ENCODE measurements at places on chromosomes 6 and 20.

GRCh38 chr20:41293269-41294037, 24.1 kb downstream of the ZHX3 start:
- no peak for DNase-seq

DNA sequence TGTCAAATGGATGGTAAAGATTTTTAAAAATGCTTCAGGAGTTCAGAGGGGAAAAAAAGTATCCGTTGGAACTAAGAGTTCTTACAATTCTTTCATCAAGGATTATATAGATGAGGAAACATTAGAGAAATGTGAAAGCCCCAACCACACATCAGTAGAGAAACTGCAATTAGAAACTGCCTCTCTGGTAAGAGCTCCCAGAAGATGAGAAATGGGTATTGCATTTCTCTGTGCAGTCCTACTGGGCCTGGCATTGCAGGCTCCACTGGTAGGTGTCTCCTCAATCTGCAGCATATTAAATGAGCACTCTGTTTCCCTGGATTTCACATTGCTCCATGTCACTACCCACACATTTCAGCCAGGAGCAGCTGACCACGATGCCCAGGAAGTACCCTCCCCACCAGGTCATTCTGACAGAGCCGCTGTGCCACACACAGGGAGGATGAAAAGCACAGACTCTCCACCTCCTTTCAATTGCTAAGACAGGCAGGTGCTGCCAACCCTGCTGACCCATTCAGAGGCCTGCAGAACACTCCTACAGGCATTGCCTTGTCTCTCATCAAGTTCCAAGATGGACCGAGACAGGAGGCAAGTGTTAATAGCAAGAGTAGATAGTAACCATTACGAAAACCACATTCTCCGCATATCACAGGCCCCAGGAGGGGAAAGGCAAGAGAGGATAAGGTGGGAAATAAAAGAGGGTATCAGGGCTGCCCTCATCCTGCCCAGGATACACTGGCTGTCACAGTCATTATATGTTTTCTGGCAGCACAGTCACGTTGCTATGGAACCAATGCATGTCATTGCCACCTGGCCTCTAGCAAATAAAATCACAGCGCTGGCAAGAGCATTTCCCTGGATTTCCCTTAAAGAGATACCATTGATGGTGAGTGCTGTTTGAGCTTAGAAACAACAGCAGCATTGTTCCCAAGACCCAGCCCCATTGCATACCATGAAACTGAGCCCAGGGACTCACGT, 241.7 kb downstream of the ATXN1 start:
- no peak for DNase-seq

DNA sequence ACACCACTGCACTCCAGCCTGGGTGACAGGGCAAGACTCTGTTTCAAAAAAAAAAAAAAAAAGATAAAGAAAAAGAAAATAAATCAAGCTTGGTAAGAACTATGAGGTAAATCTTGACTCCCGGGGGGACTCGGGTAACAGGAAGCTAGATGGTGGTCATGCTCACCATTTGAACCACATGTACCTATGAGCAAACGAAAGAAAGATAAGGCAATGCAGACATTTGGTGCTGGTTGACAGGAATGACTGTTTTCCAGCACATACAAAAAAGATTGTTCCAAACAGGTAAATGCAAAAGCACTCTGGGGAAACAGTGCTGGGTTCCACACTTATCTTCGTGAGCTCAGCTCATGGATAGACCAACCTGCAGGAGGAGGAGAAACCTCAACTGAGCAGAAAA, 22.8 kb upstream of the PTPN1 start:
- no peak for DNase-seq

DNA sequence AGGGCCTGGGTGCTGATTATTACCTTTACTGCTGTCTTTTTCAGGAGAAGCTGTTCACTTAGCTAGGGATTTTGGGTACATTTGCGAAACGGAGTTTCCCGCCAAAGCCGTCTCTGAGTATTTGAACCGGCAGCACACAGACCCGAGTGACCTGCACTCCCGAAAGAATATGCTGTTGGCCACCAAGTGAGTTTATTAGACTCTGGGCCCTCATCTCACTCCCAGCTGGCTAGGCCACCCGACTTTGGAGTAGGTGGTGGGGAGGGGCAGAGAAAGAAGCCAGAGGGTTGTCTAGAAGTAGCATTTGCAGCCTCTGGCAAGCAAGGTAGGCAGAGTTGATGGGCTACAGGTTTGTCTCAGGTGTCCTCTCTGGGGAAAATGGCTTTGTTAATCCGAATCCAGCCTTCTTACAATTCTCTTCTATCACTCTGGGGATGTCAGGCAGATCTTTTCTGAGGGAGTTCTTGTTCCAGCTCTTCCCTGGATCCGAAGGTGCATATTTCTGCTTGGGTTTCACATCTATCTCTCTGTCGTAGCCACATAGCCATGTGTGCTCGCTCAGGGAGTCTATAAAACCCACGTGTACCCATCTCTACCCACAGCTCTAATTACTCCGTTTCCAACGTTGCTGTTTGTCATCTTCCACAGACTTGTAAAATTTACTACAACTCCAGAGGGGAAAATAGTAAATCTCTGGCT, 21.6 kb downstream of the TFAP2B start:
- no peak for DNase-seq

DNA sequence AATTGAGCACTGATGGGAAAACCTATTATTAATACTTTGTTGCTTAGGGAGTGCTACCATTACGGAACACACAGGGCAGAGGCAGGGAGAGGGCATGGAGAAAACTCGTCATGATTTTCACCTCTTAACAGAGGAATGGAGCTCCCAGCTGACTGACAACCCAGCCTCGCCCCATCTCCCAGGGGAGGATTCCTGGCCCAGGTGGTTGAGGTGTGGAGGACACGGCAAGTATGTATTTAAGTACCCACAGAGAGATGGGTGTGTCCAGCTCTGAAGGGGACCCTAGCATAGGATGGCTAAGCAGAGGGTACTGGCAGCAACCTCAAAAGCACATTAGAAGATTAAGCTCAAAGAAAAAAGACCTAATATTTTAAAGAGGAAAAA, 261.9 kb upstream of the MOCS1 start:
- DNase-seq: no peak

GRCh38 chr20:62925076-62925419, 1.3 kb downstream of the DIDO1 start:
- DNase-seq: no peak
